ENCODE measurements at places on chromosomes 6 and 20.

DNA sequence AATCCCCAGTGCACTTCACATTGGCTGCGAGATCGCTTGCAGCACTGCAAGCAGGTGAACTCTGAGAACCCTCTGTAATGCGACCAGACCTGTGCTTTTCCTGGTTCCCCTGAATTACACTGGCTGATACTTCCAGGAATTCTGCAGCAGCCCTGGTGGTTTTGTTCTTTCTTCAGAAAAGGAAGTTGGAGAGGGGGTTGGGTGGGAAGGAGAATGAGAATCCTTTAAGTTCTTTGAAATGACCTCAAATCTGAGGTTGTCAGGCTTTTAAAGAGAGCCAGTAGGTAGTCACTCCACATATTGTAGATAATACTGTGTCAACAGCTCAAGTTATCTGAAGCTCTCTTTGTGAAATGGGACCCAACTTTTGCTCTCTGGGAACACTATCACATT, 62.4 kb downstream of the GCNT2 start:
- no peak for DNase-seq

DNA sequence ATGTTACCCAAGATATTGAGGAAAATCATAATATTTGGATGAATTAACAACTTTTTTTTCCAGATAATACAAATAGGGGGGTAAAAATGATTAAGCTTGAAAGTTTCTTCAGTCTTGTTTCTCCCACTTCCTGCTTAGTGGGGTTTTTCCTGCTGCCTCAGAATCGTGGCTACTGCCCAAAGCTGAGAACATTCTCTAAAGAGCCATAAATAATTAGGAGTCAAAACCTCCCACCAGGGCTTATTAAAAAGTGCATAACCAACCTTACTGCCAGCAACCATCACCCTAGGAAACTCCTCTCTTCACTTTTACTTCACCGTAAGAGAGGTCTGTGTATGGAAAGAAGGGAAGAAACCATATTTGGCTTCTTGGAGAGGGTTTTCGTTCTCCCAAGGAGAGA, 9.0 kb upstream of the LCA5 start:
- no peak for DNase-seq

DNA sequence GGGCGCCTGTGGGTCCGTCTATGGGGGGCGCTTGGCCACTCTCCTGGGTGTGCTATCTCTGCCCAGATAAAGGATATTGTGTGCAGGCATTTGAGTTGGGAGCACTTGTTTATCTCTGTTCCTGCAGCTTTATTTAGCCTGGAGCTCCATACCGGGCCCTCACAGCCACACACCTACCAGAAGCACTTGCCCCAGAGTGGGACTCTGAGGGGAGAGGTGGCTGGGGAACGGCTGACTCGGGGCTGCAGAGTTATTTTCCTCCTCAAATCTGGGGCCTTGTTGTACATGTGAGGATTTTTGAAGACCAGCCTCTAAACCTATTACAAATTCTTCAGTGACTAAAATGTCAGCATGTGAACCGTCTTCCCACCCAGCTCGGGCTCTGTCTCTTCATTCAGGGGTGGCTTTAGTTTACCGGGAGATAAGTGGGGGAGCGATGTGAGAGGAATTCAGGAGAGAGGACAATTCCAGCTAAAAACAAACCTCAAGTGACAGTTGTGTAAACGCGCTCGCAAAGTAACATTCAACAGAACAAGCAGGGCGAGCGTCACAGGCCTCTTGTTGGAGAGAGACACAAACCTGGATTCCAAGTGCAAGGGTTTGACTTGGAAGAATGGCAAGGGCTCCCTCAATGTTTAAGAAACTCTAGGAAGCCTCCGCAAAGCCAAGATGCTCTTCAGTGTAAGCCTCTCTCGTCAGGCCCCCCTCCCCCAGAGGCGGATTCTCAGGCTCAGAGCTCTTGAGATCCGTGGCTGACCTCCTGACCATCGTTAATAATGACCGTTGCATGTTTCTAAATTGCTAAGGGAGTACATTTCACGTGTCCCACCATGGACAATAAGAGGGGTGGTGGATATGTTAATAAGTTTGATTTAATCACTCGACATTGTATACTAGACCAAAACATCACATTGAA, 548.9 kb downstream of the QKI start:
- no peak for DNase-seq

GRCh38 chr6:57205550-57206328, 16.4 kb downstream of the RAB23 start:
- no peak for DNase-seq

DNA sequence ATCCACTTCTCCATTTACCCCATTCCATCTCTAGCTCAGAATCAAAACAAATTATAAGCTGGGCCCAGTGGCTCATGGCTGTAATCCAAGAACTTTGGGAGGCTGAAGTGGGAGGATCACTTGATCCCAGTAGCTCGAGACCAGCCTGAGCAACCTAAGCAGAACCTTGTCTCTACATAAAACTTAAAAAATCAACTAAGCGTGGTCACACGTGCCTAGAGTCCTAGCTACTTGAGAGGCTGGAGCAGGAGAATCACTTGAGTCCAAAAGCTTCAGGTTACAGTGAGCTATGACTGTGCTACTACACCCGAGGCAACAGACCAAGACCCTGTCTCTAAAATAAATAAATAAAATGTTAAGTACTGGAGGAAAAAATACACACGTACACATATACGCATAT, 74.7 kb upstream of the RUNX2 start:
- DNase-seq, result no peak

GRCh38 chr20:44187054-44187771, at the start of gene JPH2:
TSS of gene JPH2 (minus strand) at chr20:44187188. CDS start at chr20:44186705, 483 bp downstream.
- no peak for DNase-seq

DNA sequence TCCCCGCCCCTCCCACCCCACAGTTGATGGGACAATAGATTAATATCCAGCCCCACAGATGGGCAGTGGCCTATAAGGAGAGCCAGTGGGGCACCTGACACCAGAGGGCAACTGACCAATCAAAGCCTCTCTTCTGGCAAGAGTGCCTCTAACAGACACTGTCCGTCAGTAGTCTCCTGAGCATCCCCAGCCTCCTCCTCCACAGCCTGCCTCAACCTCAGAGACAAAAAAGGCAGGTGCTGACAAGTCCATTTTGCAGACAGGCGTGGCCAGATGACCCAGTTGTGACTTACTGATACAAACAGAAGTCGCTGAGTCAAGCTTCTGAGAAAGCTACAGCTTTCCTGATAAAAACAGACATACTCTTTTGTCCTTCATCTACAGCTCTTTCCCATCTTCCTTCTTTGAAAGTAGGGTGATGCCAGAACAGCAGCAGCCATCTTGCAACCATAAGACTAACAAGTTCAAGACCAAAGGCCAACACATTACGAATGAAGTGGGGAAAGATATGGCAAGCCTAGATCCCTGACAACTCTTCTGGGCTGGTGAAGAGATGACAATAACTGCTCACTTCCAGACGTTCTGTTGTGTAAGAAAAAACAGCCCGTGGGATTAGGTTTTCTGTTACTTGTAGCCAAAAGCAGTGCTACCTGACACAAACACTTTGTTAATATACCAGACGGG, 12.3 kb downstream of the PPIL1 start:
- DNase-seq, result no peak

GRCh38 chr20:61251529-61252393, at the start of gene CDH4:
TSS of gene CDH4 (plus strand) at chr20:61252261.
- no peak for DNase-seq

Data from stimulated activated CD8-positive, alpha-beta memory T cell treated with anti-CD3 and anti-CD28 coated beads, Interleukin-7, amount 100 ng/mL, for 4 hours (primary cell).